ENCODE measurements at places on chromosomes 7 and 10.

- DNase-seq = no peak
These were observed 15.9 kb downstream of the VSIR start for GRCh38 chr10:71757399-71757922.

- peak; percentile 79 for DNase-seq
These were observed 17.5 kb downstream of the HKDC1 start for GRCh38 chr10:69237528-69238159.

DNA sequence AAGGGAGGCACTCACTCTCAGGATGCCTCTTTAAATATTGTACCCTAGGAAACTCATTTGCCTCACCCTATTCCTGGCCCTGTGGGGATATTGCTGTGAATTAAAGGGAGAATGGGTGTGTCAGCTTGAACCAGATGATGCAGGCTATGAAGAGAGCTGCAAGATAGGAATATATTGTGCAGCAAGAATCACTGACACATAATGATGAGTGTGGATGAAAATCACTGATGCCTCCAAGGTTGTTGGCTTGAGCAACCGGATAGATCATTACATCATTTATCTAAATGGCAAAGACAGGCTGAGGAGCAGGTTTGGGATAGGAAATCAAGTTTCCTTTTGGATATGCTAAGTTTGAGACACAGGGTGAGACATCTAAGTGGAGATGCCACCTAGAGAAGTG lies 6.2 kb downstream of the SLC26A4 start:
- DNase-seq = no peak

DNA sequence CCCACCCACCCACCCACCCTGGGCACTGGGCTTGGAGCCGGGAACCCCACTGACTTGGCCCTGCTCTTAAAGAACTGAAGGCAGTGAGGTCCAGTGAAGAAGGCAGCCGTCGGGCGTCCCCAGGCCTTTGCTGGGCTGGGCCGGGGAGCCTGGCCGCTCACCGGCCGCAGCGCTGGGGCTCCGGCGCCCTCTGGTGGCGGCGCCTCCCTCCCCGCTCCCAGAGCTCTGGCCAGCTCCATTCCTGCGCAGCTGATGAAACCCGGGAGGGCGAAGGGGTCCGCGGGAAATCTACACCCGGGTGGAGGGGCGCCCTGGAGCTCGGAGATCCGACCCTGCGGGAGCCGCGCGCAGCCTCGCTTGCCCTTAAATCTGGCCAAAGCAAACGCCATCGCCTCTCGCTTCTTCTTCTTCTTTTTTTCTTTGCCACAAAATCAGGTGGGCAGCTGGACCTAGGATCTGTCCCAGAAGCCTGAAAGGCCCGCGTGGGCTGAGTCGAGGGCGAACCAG lies 1.7 kb upstream of the CXCL12 start:
- no peak for DNase-seq

DNA sequence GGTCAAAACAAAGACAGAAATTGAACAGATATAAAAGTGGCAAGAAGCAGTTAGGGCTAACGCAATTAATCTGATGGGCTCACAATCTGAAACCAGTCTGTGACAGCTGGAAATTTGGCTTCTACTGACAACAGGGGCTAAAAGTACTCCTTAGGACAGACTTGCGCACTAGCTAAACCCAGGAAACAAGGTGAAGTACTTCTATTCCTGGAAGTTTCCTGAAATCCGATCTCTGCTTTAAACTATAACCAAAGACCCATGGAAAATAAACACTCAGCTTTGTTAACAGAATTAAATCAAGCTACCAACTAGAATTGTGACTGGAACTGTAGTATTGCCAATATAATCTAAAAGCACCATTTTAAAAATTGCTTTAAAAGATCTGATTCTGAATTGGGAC lies 520.2 kb upstream of the ZWINT start:
- DNase-seq = no peak

- no peak for DNase-seq
These were observed 219.2 kb upstream of the ZNF32 start for GRCh38 chr10:43867667-43868565.

DNA sequence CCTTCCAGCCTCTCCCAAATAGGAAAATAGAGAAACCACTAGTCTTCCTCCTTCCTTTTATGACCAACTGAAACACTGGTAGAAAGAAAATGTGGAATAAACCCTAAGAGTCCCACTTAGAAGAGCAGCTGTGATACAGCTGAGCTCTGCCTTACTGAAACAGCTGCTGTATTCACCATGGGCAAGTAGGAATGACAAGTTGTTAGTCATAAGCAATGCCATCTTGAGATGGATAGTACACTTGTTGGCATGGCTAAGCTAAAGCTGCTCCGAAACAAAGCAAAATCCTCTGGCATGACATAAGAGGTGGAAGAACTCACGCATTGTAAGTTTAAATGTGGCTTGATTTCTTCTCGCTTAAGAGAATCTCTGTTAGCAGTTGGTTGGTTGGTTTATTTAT lies 48.3 kb upstream of the TMEM236 start:
- DNase-seq = no peak

DNA sequence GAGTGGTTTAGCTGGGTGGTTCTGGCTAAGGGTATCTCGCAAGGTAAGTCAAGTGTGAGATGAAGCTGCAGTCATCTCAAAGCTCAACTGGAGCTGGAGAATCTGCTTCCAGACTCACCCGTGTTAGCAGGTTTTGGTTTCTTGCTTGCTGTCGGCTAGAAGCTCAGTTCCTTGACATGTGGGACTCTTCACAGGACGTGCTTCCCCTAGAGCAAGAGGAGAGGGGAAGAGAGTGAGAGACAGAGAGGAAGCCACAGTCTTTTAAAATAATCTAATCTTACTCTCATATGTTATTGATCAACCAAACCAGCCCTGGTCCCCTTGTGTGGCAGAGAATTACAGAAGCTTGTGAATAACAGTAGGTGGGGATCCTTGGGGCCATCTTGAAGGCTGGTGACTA lies 199.5 kb downstream of the REEP3 start:
- DNase-seq = no peak

GRCh38 chr10:125783957-125784356 lies 8.3 kb upstream of the MMP21 start:
- DNase-seq = no peak

GRCh38 chr7:106059556-106059955 lies 52.6 kb downstream of the SYPL1 start:
- no peak for DNase-seq

GRCh38 chr7:121109145-121109544 lies 120.6 kb downstream of the CPED1 start:
- no peak for DNase-seq

GRCh38 chr7:72309476-72309875 lies 102.7 kb downstream of the CALN1 start:
- no peak for DNase-seq

DNA sequence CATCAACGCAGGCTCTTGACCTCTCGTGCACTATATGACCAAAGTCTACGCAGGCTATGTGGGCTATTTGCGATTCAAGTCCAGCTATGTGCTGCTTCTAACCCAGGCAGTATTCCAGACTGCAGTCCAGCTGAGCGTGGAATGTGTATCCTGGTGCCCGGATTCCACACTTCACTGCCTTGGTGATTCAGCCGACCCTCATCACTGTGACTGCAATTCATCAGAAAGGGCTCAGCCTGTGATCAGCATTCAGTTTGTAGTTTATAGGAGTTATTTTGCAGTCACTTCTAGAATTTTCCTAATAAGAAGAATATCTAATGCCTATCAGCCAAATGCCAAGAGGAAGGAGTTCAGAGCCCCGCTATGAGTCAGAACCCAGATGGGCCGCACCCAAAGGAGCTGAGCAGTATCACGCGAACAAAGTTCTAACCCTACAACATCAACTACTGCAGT lies 119.8 kb upstream of the LANCL2 start:
- DNase-seq = no peak

- no peak for DNase-seq
These were observed 74.7 kb downstream of the ABCA13 start for GRCh38 chr7:48245751-48246472.

- no peak for DNase-seq
These were observed 10.7 kb downstream of the NCOA4 start for GRCh38 chr10:46019569-46020343.
